ENCODE measurements at places on chromosomes 4 and X.

DNA sequence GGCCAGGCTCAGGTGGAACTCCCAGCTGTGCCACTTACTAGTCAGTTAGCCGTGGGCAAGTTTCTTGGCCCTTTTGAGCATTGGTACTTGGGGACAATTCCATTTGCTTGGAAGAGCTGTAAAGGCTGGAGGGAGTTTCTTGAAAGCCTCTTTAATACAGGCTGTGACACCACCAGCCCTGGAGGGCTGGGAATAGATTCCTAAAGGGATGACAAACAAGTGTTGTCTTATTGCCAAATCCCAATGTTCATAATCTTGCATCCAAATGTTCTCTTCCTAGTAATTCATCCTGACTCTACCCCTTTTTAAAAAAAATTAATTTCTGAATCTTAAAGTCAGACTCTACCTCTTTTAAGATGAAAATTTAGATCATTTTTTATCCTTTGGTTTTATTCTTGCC, 14.6 kb upstream of the MED28 start:
- DNase-seq = no peak
- no peaks in the 10 kb centered on the region for H3K27me3 ChIP-seq
- H3K36me3 ChIP-seq = peaks cover 36% of the 10 kb centered on the region
- H3K4me3 ChIP-seq = no peak overlapping the region
- H3K27ac ChIP-seq = no peak overlapping the region

DNA sequence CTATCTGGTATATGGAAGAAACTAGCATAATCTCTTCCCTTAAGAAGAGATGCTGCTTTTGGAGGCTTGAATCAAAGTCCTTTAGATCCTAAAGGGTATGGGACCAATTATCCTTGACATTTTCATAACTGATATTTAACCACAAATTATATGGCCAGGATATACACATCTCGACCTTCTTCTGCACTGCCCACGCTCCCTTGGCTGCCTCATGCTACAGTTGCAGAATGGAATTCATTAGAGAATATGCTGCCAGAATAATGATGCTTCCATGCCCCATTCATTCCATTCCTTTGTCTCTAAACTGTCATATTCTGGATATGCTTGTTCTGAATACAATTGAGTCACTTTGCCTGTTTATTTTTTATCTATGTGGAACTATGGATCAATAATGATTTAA, 157.1 kb upstream of the PACRGL start:
- DNase-seq = no peak
- no peak overlapping the region for H3K27ac ChIP-seq
- H3K27me3 ChIP-seq = peaks cover 2% of the 10 kb centered on the region
- H3K4me1 ChIP-seq = no peaks in the 10 kb centered on the region
- H3K4me3 ChIP-seq = no peak overlapping the region
- no peaks in the 10 kb centered on the region for H3K36me3 ChIP-seq

DNA sequence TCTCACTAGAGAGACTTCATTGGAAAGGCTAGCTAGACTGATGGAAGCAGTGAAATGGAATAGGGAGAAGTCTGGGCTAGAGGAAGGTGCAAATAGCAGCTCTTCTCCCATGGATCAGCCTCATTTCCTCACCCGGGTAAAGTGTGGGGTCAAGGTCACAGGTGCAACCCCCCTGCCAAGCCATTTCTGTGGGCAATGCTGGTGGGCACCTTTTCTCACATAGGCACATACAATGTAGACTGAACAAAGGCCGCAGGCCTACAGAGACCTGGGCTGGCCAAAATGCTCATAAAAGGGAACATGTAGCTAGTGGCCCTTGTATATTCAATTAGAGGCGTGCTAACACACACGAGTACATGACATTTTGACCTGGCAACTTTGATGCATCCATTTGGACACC, 71.5 kb upstream of the EFNB1 start:
- H3K4me3 ChIP-seq = no peak overlapping the region
- peaks cover 8% of the 10 kb centered on the region for H3K4me1 ChIP-seq
- no peaks in the 10 kb centered on the region for H3K27me3 ChIP-seq
- no peak for DNase-seq

DNA sequence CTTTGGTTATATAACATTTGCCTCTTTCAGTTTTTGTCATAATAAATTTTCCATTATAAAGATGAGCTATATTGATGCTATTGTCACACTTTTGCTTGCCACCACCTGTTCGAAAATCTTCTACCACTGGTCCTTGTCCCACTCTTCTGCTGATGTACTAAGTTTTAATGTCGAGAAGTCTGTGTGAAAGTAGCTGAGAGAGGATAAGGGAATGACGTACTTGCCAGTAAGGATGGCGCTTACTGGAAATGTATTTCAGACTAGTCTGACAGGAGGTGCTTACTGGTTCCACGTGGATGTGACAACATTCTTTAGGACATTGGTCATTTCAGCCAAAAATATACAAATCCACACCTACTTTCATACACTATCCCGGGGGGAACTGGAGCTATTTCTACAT, 132.7 kb upstream of the NR3C2 start:
- H3K4me1 ChIP-seq = no peaks in the 10 kb centered on the region
- H3K27me3 ChIP-seq = no peaks in the 10 kb centered on the region
- no peaks in the 10 kb centered on the region for H3K36me3 ChIP-seq
- no peak for DNase-seq

DNA sequence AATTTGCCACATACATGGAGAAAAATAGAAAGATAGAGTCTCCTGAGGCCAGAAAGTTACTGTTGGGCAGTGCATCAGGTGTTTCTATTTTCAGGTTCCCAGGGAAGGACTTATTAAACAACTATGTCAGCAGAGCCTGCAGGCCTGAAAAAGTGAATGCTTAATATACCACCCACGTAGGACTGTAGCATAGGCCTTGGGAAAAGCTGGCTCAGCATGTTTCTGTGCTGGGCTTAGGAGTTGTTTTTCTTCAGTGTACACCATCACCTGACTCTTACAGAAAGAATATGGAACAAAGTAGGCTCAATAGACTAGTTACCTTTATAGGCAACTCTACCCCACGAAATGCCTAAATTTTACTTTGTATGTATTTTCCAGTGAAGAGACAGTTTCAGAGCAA, 1385.9 kb downstream of the FAM133A start:
- H3K4me3 ChIP-seq = no peak overlapping the region
- no peak for DNase-seq
- no peaks in the 10 kb centered on the region for H3K36me3 ChIP-seq
- no peaks in the 10 kb centered on the region for H3K27me3 ChIP-seq

- H3K4me1 ChIP-seq = peaks cover 3% of the 10 kb centered on the region
- no peak overlapping the region for H3K4me3 ChIP-seq
Observed at GRCh38 chr4:26257850-26258249, 63.0 kb upstream of the RBPJ start.

DNA sequence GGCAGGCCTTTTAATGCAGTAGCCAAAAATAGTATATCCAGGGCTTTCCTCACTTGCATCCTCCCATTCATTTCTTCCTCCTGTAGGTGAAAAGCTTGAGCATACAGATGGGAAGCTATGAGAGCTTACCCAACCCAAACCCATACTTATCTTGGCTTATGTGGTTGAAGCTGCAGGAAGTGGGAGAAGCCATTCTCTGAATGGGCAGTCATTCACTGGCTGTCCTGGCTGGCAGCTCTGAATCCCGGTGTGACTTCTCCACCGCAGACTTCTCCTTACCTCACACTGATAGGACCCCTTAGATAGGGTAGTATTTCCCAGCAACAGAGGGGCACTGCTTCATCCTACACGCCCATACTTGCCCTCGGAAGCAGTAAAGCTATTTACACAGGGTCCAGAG, 125.4 kb downstream of the AMMECR1 start:
- H3K36me3 ChIP-seq = peaks cover 2% of the 10 kb centered on the region
- H3K27ac ChIP-seq = no peak overlapping the region
- H3K4me1 ChIP-seq = peaks cover 19% of the 10 kb centered on the region
- no peaks in the 10 kb centered on the region for H3K27me3 ChIP-seq

DNA sequence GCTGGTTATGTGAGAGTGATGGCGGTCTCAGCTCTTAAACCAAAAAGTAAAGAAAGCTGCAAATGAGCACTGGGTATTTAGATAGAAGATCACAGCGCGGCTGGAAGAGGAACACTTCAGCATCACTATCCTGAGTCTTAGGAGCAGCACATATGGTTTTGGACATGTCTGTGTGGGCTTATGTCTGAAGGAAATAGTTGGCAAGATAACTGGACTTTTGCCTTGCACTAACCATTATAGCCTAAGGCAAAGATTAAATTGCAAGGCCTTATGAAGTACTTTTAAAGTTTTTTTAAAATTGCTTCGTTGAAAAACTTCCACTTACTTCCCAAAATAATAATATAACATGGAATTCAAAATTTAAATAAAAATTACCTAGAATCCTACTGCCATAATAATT, 4.6 kb upstream of the RAB9A start:
- peaks cover 30% of the 10 kb centered on the region for H3K4me1 ChIP-seq
- H3K27ac ChIP-seq = no peak overlapping the region
- DNase-seq = no peak
- no peaks in the 10 kb centered on the region for H3K27me3 ChIP-seq
- H3K36me3 ChIP-seq = no peaks in the 10 kb centered on the region

GRCh38 chrX:79176028-79176427, 31.5 kb downstream of the GPR174 start:
- H3K4me3 ChIP-seq = peak overlapping the region; percentile 27
- peak overlapping the region; percentile 78 for H3K27ac ChIP-seq
- no peaks in the 10 kb centered on the region for H3K27me3 ChIP-seq
- no peak for DNase-seq

- H3K4me1 ChIP-seq = no peaks in the 10 kb centered on the region
- peaks cover 51% of the 10 kb centered on the region for H3K27me3 ChIP-seq
- H3K27ac ChIP-seq = no peak overlapping the region
- DNase-seq = no peak
Observed at GRCh38 chr4:5882947-5883346, 9.9 kb downstream of the CRMP1 start.
